ENCODE measurements at places on chromosomes 7 and 10.

DNA sequence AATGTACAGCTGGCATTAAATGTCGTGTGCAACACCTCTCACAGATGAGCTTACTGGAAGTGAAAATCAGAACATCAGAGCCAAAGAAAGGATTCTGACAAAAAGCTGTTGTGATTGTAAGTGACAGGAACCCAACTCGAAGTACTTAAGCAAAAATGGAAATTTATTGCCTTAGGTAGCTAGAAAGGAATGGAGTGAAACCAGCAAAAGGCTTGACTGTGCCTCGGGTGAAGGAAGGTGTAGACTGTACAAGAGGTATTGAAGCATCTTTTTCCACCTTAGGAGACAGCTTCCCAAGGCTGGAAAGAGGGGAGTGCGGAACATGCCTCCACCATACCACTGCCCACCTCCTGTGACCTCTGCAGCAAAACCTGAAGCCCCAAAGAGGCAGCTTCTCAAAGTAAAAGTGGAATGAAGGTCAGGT lies 27.3 kb upstream of the ITGB1 start:
- no peak for DNase-seq

- no peak for DNase-seq
Measured at GRCh38 chr10:43324876-43325275, 46.6 kb upstream of the FXYD4 start.

DNA sequence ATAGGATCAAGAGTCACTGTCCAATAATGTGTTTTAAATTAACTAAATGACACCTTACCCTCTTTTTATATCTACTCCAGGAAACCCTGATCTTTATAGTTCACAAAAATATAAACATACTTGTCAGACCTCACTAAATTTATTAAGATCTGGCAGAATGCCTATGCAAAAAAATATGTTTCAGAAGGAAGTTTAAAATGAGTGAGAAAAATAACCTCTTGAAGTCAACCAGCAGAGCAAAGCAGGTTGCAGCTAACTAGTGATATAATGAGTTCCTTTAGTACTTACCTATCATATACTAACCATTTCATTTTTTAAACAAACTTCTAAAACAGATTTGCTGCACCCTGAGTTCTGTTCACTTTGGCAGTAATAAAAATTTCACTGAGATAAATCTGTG lies 14.0 kb upstream of the HGF start:
- DNase-seq = no peak

GRCh38 chr7:44172352-44172751 lies 16.9 kb downstream of the GCK start:
- DNase-seq = no peak

DNA sequence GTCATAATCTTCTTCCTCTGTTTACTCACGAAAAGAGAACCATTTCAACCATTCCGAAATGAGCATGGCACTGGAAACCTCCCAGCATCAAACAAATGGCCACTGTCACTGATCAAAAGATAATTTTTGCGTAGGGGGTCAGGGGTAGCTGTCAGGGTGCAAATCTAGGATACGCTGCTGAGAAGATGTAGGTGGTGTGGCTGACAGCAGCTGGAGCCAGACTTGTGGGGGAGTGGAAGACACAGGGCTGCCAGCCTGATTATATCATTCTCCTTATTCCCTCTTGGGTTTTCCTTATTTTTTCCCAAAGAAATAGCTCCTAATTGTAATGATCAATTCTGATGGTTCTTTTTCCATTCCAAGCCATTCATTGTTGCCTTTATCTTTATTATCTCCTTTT lies 266.1 kb downstream of the SORCS1 start:
- no peak for DNase-seq

DNA sequence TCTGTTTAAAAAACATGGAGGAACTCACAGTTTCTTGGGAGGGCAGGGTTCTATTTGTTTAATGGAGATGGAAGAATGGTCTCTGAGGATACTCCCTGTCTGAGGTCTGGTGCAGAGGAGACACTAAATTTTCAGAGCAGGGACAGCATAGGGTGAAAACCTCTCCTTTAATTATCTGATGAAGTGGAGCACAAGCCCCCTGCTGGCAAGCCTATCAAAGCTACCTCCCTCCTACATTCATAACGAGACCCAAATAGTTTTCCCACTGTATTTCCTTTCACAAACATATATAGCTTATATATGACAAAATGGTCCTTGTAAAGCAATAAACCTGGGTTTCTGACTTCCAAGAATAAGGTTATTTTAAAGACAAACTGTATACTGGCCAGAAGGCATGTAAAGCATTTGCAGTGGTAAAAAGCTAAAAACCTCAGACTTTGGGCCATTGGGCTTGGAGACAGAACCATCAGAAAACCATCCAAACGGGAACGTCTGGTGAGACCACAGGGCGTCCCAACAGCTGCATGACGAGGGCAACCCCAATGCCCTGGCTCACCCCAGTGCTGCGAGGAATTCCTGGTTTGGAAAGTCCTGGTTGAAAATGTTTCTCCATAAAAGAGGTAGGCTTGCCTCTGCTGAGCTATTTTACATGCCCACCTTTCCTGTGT lies 201.3 kb downstream of the FANK1 start:
- no peak for DNase-seq

- DNase-seq = no peak
Measured at GRCh38 chr10:75024971-75025523, 86.4 kb upstream of the SAMD8 start.

- no peak for DNase-seq
Measured at GRCh38 chr10:118865998-118866693, 111.4 kb upstream of the CACUL1 start.

DNA sequence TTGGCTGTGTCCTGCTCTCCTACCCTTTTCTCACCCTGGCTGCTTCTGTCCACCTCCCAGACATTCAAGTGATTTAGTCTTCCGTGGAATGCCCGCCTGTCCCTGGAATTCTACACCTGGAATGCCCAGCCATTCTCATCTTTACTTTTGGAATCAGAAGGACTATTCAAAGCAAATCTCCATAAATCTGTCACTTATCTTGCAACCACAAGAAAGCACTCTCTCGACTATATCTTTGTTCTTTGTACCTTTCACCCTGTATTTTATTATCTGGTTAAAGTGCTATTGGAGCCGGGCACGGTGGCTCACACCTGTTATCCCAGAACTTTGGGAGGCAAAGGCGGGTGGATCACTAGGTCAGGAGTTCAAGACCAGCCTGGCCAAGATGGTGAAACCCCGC lies 79.3 kb upstream of the KMT2E start:
- DNase-seq = no peak

DNA sequence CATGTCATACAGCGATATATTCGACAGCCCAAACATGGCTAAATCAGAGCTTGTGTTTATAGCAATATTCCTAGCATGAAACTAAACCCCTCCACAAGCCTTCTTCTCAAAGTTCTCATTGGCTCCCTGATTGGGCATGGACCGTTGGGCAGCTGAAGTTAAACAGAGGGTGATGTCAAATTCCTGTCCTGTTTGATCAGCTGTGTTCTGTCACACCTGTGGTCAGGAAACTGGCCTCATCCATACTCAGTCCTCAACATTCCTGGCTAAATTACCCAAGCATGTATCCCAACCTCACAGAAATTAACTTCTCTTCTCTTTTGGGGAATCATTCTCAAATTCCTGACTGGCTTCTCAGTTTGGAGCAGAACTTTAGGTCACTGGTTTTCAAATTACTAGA lies 107.9 kb downstream of the ODAD2 start:
- DNase-seq = no peak

- no peak for DNase-seq
Measured at GRCh38 chr10:61097026-61097425, 153.0 kb upstream of the RHOBTB1 start.

GRCh38 chr7:69334701-69335100 lies 263.6 kb upstream of the AUTS2 start:
- DNase-seq = no peak

DNA sequence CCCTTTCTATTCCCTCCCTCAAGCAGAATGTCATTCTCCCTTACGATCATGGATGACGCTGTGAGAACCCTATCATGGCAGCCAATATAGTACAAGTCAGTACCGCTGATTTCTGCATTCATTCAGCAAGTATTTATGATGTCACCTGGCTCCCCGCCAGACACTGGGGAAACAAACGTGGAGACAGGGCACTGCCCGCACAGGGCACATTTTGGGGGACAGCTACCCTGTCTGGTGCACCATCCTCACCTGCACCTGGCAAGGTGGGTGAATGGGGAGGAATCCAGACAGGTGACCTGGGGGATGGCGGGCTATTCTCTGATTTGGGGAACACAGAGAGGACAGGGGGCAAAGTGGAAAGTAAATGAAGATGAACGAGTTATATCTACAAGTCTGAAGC lies 28.4 kb downstream of the MKI67 start:
- DNase-seq = no peak

- DNase-seq = no peak
Measured at GRCh38 chr10:24483701-24484100, 240.0 kb downstream of the ARHGAP21 start.

Measured in HS-5 (cell line).